ENCODE measurements at places on chromosomes 5 and 9.
A peak's percentile ranks its signal among the peaks of the same experiment; 100 is the strongest.

DNA sequence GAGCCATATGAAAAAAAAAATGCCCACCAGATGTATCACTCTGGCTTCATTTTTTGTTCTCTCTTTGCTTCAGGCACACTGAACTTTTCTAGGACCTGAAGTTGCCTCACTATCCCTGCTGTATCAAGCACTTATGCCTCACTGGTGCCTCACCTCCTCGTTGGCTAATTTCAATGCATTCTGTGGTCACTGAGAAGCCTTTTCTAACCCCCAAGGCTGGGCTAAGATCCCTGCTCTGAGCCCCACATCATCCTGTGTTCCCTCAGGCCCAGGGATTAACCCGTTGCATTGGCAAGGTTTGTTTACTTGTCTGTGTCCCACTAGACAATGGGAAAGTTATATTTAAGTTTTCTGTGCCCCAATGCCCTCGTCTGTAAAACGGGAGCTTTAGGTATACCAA, 362.7 kb downstream of the OSTF1 start:
- DNase-seq: no peak

GRCh38 chr5:160271396-160271795, 41.0 kb downstream of the CCNJL start:
- peak; percentile 61 for DNase-seq

- peak; percentile 1 for DNase-seq
These were observed 283.3 kb downstream of the TMEM167A start for GRCh38 chr5:82793808-82794419.

DNA sequence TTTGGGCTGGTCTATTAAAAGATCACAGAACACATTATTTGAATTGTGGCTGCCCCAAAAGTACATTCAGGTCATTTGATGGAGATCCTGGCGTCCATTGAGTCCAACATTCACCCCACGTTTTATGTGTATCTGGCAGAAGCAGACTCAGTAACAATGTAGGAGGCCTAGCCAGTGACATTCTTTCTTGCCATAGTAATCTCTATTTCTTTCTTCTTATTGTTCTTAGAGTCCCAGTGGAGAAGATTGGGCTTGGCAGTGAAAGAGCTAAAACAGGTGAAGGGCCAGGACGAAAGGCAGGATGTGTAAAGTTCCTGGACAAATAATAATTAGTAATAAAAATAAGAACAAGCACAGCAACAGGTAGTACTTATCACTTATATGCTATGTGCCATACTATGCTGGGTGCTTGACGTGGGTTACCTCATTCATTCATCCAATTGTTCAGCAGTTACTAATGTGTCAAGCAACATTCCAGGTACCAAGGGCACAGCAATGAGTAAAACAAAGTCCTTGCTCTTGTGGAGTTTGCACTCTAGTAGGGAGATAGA, 12.6 kb upstream of the ANKH start:
- DNase-seq: no peak

- peak; percentile 47 for DNase-seq
These were observed 41.7 kb downstream of the ACTL7B start for GRCh38 chr9:108813951-108814601.
